ENCODE measurements at places on chromosomes 4 and X.

GRCh38 chr4:153507310-153508073 is 41.3 kb downstream of the TMEM131L start:
- DNase-seq = no peak

GRCh38 chr4:34250562-34250961 is 1993.8 kb downstream of the ARAP2 start:
- DNase-seq = no peak

DNA sequence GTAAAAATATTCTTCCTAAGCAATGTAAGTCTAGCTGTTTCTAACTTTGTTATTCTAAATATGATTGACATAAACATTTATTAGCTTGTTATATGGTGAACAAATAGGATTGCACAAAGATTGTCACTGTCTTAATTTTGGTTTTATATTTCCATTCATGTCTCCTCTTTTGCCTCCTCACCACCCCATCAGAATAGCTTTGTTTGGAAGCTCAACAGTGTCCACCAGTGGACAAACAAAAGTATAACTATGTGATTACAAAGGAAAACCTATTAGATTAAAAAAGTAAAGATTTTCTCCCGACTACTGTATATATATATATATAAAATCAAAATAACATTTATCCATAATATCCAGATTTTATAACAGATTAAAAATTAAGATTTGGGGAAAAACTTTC is 468.2 kb downstream of the ZIC3 start:
- DNase-seq = no peak

- DNase-seq = no peak
Measured at GRCh38 chr4:6200922-6201362, 593 bp upstream of the JAKMIP1 start.

- peak; percentile 82 for DNase-seq
Measured at GRCh38 chr4:31088600-31089230, 368.5 kb downstream of the PCDH7 start.

DNA sequence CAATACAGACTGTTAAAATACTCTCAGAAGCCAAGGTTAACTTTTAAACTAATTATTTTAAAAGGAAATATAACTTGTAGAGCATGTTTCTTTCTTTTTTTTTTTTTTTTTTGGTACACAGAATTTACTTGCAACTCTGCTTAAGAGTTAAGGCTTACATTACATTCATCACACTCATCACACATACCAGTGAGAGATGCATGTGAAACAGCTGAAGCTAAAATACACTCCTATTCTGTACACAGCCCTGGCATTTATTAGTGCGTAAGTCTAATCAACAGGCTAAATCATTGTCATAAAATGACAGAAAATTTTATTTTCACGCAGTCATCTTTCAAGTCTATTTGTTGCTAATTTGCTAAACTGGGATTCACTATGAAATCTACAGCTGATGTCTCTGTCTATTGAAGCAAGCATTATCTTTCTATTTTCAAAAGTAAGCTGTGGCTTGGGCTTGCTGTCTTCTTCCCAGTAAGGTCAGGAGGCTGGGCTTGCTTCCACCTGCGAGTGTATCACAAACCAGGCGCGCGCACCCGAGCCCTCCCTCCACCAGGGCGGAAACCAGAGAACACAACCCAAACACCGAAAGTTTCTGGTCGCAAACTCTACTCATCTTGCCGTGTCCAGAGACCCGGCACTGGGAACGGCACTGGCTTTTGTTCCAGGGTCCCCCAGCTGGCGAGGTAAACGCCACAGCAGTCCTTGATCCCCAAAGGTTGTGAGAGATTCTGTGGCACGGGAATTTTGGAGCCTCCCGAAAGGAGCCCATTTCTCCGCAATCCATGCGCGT is 3.9 kb downstream of the MAML3 start:
- no peak for DNase-seq

Measured in RCC 7860 (cell line).